ENCODE measurements at places on chromosomes 2 and 18.

DNA sequence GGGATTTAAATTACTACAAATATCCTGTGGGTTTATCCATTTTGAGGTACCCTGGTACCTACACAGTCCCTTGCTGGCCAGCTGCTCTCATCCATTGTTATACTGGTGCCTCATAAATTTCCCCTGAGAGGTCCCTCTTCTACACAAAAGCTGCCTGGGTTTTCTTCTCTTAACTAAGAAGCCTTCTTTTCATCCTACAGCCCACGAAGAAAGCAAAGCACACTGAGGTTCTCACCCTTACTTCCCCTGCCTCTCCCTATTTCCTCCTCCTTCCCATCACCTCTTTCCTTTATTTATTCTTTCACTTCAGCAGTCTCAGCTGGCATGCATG lies 154.9 kb downstream of the CSRNP3 start:
- DNase-seq, result no peak

GRCh38 chr2:238987352-238987981 lies 139.6 kb downstream of the TWIST2 start:
- DNase-seq, result no peak

GRCh38 chr2:26561376-26561775 lies 79.8 kb downstream of the CIB4 start:
- no peak for DNase-seq

- DNase-seq, result no peak
Measured at GRCh38 chr18:50107468-50107977, 87.4 kb downstream of the MYO5B start.

GRCh38 chr18:63422864-63423304 lies 608 bp upstream of the VPS4B start:
- no peak for DNase-seq

GRCh38 chr18:38520786-38521185 lies 955.2 kb upstream of the CELF4 start:
- no peak for DNase-seq

DNA sequence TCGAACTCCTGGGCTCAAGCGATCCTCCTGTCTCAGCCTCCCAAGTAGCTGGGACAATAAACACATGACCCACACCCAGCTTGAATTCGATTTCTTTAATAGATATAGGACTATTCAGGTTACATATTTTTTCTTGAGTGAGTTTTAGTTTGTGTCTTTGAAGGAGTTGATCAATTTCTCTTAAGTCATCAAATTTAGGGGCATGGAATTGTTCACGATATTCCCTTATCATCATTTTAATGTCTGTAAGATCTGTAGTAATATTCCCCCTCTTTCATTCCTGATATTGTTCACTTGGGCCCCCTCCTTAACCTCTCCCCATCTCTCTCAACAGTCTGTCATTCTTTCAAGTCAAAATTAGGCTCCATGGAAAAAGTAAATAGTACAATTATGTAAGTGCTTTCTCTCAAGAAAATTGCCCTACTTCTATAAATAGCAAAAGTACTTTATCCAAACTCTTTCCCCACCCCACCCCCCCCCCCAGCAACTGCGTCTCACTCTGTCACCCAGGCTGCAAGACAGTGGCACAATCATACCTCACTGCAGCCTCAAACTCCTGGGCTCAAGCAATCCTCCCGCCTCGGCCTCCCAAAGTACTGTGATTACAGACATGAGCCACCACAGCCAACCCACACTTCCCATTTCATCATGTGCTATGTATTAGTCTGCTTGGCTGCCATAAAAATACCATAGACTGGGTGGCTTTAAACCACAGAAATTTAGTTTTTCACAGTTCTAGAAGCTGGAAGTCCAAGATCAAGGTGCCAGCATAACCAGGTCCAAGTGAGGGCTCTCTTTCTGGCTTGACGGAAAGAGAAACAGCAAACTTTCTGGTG lies 20.1 kb downstream of the WDR33 start:
- no peak for DNase-seq

DNA sequence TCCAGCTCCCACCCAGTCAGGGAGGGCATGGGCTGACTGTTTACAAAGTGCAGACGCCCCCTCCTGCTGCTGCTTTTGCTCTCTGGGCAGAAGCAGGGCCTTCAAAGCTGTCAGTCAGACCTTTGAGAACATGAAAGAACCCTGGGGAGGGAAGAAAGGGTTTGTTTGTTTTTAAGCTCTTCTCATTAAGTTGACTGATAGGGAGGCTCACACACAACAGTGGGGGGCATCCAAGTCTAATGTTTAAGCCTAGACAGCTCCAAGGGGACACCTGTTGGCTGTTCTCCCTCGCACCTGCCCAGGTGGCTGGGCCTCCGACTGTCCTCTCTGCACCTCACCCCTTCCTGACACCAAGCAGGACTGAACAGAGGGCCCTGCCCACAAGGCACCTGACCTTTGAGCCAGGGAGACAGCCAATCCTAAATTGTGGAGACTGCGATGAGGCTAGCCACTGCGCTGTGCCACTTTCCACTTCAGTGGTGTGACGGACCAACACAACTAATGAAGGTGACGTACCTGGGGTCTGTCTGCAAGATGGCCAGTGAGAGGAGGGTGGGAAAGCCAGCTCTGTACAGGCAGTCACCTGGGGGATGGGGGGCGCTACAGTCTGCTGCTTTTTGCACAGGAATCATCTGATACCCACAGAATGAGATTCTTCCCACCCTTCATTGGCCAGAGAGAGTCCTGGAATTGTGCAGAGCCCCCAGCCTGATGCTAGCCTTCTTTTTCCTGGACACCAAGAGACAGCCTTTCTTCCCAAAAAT lies 16.3 kb downstream of the ST6GAL2 start:
- no peak for DNase-seq

- DNase-seq, result no peak
Measured at GRCh38 chr2:17271416-17271815, 246.8 kb downstream of the RAD51AP2 start.

- DNase-seq, result no peak
Measured at GRCh38 chr2:217617616-217618022, 385.2 kb downstream of the TNS1 start.

- DNase-seq, result no peak
Measured at GRCh38 chr2:224155896-224156295, 116.8 kb upstream of the SERPINE2 start.

DNA sequence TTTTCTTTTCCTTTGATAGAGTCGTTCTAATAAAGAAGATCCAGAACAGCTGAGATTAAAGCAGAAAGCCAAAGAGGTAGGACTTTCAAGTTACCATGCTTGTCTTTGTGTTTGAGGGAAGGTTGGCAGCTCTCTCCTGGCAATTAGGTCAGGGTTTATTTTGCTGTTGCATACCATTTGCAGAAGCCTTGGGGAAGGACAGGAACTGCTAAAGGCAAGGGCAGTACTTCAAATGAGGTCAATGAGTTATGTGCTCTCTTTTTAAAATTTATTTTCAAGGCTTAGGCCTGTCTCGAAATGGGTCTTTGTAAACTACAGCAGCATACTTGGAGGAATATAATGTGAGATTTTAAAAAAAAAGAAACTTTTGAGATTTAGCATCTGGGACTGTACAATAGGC lies 108.9 kb downstream of the TAF4B start:
- no peak for DNase-seq

GRCh38 chr2:196961889-196962288 lies 35.4 kb upstream of the PGAP1 start:
- DNase-seq, result no peak
